ENCODE measurements at places on chromosomes 16 and 17.

- no peak for DNase-seq
Observed at GRCh38 chr16:53695070-53695469, 8.6 kb downstream of the RPGRIP1L start.

DNA sequence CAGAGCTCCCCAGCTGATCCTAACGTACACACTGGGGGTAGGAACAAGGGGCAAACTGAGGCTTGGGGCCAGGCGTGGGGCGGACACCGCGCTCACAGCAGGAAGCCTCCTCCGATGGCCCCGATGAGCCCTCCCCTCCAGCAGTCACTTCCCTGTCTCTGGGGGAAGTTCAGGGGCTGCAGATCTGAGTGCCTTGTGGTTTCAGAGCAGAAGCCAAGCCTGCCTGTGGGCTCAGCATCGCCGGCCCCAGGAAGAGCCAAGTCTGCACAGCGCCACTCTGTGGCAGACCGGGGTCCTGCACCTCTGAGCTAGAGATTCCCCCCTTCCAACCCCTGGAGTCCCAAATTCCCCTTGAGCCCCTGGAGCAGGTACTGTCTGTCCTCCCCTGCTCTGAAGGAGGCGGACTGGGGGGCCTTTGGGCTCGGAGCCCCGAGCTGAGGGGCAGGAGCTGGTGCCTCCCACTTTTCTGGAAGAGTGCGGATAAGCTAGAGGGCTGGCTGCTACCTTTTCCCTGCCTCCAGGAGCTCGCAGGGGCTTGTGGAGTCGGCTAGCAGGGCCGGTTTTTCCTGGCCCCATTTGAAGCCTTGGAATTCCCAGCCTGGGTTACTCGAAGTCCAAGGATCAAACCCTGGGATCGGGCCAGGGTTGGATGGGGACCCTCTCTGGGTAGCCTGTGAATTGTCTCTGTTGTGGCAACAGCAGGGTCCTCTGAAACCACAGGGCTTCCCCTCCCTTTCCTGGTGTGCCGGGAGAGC, 2.9 kb downstream of the GSE1 start:
- DNase-seq = peak; percentile 92

DNA sequence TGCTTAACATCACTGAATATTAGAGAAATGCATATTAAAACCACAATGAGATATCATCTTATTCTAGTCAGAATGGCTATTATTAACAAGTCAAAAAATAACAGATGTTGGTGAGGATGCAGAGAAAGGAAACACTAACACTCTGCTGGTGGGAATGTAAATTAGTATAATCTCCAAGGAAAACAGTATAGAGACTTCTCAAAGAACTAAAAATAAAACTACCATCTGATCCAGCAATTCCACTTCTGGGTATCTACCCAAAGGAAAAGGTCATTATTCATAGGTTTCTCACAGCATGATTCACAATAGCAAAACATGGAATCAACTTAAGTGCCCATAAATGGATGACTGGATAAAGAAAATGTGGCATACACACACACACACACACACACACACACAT, 166.4 kb downstream of the CEP112 start:
- DNase-seq = no peak

DNA sequence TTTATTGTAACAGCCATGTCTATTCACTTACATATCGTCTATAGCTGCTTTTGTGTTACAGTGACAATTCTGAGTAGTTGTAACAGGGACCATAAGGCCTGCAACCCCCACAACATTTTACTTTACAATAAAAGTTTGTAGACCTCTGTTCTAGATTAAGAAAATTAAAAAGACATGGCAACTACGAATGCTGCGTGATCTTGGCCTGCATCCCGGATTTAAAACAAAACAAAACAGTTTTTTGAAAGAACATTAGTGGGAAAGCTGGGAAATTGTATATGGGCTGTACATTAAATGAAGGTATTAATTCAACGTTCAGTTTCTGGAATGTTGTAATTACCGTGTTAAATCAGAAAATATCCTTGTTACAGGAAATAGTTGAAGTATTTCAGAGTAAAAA, 64.1 kb downstream of the RMI2 start:
- no peak for DNase-seq

- DNase-seq = no peak
Observed at GRCh38 chr16:65522412-65522811, 400.5 kb upstream of the CDH11 start.

GRCh38 chr17:59565959-59566324, 532 bp downstream of the DHX40 start:
- peak; percentile 63 for DNase-seq

DNA sequence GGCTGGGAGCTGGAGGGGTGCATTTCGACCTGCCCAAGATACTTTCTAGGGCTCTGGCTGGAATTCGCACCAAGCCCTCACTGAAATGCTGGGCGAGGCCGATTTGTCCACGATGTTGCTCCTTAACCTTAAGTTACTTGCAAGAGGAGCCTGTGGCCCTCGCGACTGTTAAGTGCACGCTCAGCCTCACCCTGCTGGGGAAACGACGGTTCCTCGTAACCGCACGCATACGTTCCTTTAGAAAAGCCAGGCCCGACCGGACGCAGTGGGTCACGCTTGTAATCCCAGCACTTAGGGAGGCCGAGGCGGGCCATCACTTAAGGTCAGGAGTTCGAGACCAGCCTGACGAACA, 607 bp upstream of the NCOR1 start:
- no peak for DNase-seq

GRCh38 chr16:83722456-83723183, 85.2 kb upstream of the HSBP1 start:
- no peak for DNase-seq

DNA sequence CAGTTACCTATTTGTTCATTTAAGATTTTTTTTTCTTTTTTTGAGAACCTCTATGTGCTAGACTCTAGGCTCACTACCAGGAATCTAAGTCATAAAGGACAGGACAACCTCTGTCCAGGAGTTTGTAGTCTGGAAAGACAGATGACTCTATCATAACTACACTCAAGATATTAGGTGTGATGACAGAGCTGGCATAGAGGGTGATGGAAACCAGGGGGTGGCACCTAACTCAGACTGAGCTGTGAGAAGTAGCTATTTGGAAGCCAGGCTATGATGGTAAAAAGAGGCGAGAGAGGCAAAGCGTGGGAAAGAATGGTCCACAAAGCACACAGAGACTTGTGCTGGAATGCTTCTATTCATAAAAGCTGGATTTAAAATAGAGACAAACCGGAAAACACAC, 372.3 kb downstream of the SEC14L1 start:
- no peak for DNase-seq

GRCh38 chr16:80936410-80936809, 70.3 kb downstream of the CMC2 start:
- DNase-seq = no peak

GRCh38 chr16:46729326-46729995, 18.7 kb downstream of the MYLK3 start:
- no peak for DNase-seq

DNA sequence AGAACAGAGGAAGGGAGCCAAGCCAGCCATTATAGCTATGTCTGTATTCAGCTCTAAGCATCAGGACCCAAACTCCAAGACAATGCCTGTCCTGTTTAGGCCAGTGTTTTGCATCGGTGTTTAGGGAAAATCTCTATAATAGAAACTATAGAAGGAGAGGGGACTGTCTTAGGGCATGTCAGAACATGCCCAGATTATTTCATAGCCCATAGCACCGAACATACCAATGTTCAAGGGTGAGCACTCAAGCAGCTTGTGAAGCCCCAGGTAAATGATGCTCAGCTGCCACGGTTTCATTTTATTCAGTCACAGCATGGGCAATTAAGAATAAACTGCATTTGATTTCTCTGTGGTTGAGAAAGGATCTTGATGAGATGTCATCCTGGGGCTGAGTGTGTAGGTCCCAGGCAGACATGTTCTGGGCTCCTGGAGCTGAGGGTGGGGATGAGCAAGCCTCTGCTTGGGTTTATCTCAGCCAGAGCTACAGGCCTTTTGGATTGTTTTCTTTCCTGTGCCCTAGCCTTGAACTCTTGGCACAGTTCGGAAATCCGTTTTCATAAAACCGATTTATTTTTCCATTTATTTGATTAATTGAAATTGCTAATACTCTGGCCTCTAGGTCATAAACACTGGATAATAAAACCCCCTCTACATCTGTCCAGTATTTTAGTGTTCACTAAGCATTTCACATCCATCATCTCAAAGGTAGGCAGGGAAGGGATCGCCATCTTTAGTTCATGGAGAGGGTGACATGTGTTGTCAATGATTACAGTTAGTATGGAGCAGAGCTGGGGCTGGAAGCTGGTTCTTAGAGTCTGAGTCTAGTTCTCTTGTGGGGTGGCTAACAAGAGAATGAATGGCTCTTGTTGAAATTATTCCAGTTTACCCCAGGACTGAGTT, 290.7 kb upstream of the ASIC2 start:
- no peak for DNase-seq

DNA sequence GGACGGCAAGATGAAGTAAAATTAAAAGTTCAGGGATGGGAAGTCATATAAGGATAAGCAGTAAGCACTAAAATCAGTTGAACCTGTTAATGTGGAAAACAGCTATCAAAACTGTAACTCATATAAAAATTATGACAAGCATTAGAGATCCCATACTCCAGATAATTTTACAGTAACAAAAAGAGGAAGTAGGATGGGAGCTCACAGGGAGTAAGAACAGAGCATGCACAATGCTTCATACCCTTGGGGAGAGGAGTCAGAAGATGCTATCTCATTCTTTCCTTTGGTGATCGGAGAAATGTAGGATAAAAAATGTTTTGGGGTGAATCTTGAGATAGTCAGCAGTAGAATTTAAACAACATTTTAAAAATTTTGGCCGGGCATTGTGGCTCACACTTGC, 164.7 kb upstream of the CACNG5 start:
- DNase-seq = no peak

GRCh38 chr17:1720856-1721386, 3.6 kb upstream of the WDR81 start:
- DNase-seq = no peak

DNA sequence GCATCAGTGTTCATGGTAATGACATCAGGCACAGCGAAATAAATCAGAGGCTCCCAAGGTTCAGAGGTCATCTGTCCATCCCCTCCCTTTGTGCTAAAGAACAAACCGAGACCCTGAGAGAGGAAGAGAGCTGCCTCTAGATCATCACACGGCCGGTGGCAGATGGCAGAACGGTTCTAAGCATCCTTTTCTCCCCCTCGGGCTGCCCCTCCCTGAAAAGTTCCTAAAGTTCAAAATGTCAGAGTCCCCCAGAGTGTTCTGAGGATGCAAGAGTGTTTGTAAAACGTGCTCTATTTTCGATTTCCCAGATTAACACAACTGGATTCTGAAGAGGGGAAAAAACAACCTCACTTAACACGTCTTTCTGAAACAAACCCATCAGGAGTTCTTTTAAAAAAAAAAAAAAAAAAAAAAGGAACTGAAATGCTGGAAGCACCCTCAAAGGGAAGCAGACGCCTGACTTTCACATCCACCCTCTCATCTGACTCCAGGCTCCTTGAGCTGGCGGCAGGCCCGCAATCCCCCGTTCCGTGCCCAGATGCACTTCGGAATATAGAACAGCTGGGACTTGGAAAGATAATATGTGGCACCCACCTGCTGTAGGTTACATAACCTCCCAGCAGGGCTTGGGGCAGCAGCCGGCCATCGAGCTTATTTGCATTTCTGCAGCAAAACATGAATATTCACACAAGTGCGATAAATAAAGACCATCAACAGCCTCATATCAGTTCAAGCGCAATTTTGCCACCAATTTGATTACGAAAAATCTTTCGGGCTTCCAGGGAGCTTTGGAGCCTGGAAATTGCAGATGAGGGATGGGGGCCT, 115.5 kb upstream of the SMURF2 start:
- DNase-seq = peak; percentile 78

DNA sequence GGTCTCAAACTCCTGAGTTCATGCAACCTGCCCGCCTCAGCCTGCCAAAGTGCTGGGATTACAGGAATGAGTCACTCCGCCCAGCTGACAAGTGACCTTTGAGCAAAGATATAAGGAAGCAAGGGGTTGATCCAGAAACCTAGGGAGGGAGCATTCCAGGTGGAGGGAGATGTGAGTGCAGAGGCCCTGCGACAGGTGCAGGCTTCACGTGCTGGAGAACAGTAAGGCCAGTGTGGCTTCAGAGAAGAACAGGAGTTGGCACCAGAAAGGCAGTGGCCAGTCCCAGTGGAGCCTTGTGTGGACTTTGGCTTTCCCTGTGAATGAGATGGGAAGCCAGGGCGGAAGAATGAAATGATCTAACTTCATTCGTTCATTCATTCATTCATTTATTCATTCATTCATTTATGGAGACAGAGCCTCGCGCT, 73.6 kb upstream of the HAS3 start:
- no peak for DNase-seq

GRCh38 chr16:57892447-57893096, 78.4 kb downstream of the CNGB1 start:
- DNase-seq = peak; percentile 71

- DNase-seq = no peak
Observed at GRCh38 chr16:68144008-68144407, 58.8 kb downstream of the NFATC3 start.

DNA sequence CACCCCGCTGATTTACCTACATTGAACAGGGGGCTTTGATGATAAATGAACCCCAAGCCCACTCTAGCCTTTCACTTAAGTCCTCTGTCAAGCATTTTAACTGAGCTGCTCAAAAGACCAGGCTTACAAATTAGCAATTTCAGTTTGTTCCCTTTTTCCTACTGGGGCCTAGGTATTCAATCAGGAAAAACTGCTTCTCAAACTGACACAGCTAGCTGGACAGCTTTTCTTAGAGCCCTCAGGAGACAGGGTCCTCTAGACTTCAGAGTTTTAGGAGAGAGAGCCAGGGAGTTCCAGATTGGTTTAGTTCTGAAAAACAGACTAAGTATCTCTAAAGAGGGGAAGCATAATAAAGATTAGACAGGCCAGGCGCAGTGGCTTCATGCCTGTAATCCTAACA, 6.2 kb upstream of the HEXIM2 start:
- DNase-seq = no peak

DNA sequence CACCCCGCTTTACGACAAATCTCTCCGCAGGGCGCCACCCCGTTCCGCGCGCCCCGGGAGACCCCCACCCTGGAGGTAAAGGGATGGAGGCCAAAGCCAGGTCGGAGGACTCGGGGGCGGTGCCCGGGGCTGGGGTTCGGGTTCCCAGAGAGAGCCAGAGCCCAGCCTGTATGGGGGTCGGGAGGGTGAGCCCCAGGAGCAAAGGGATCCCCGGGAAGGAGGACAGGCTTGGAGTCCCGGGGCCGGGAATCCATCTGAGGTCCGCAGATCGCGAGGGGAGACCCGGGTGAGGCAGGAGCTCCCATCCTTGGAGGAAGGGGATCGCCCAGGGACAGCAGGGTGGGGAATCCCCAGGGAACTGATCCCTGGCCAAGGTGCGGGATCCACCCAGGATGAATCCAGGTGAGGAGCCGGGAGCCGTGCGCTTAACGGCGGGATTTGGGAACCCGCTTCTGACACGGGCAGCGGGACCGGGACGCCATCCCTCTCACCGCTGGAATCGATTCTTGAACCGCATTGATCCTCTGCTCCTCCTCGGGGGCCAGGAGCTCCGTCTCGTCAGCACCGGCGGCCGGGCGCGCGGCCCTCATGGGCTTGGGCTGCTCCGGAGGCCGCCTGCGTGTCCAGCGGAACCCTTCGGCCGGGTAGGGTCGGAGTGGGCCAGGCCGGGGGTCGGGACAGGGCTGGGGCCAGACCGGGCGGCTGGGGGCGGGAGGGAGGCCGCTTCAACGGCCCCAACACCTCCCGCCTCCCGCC, at the start of gene MMD:
TSS of gene MMD (minus strand) at position 657 of the 756 bp plus-strand sequence. CDS start at position 517, 140 bp downstream.
- DNase-seq = no peak

GRCh38 chr17:49183801-49184200, 26.6 kb downstream of the GNGT2 start:
- no peak for DNase-seq

GRCh38 chr16:17258077-17258599, 212.6 kb downstream of the XYLT1 start:
- DNase-seq = no peak

- no peak for DNase-seq
Observed at GRCh38 chr17:5596421-5596820, 12.1 kb upstream of the NLRP1 start.

GRCh38 chr17:48100160-48100559, 1.1 kb downstream of the CBX1 start:
- no peak for DNase-seq

Measured in inflammatory macrophage treated with lipopolysaccharide for 1 hour (primary cell).